NCI-H146 (cell line): ENCODE measurements at places on chromosomes 7 and 10.

DNA sequence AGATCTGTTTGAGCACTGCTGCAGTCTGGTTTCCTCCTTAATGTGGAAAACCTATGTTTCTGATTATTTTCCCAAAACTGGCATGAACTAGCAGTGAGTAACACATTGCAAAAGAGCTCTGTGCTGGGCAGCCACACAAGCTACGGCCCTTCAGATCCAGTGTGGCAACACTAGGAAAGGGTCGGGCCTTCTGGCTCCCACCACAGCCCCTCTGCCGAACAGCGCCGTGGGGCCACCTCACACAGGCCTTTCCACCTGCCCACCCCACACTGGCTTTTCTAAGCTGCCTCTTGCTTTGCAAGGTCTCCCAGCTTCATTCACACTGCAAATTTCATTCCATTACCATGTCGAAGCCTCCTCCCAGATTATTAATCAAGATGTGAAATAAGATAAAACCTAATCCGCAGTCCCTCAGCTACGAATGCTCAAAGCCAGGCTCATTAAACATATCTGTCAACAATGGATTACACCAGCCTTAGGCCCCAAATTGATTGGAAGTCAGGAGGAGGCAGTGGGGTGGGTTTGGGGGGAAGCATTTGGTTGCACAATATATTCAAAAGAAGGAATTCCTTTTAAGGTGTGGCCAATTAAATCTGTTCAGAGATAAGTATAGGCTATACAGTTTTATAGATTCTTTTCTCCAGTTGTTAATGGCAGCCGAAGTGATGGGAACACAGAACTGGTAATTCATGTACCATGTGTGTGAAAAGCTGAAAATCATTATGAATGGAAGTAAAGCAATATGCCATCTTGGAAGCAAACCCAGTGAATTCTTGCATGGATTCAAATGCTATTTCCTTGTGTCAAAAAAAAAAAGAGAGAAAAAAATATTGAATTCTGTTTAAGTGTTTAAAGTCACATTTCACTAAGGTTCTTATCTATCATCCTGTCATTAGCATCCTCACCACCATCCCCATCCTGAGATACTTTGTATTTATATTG, 223.7 kb downstream of the MTERF1 start:
- no peak for DNase-seq

- DNase-seq = no peak
Observed at GRCh38 chr10:59793919-59794318, 40.7 kb upstream of the MRLN start.

DNA sequence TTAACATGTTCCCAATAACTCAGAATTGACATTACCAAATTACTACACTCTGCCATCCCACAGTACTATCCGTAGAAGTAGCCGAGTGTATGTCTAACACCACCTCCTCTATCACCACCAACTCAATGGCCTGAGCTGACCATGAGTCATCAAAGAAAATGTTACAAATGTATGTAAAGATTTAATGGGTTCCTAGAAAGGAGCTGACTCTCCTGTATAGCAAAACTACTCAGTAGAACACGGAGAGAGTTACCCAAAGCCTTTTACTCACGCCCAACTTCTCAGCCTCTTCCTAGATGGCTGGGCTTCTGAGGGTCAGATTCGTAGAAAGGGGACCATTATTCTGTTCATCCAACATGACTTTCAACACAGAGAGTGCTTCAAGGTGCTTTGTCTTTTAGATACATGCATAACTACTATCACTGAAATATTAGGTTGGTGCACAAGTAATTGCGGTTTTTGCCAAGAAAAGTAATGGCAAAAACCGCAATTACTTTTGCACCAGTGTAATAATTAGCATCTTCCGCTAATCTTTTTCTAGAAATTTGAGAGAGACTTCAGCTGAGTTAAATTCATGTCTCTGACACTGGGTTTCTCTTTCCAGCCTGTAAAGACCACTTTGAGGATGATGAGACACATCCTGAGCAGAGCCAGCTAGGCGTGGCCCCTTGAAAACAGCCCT, 24.0 kb upstream of the NANOS1 start:
- no peak for DNase-seq

DNA sequence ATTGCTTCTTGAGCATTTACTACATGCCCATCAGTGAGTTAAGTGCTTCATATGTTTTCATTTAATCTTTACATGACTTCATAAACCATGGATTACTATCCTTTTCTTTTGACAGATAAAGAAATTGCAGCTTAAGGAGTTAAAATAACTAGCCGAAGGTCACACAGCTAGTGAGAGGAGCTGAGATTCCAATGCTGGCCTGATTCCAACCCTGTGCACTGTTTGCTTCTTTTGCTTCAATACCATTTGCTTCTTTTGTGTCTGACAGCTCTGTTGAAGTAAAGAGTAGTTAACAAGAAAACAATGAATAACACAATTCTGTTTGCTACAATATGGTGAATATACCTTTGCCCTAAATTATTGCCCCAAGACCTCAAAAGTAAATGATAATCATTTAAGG, 132.4 kb downstream of the GRM3 start:
- no peak for DNase-seq

DNA sequence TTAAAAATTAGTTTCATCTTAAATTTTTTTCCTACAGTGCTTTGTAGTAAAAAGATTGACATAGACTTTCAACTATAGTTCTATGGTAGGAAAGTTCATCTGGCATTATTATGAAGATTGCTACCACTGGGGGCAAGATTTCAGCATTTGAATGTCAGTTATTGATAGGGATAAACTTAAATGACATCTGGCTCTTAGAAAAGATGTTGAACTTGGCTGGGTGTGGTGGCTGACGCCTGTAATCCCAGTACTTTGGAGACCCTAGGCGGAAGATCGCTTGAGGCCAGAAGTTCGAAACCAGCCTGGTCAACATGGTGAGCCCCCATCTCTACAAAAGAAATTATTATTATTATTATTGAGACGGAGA, 1.4 kb upstream of the TRA2A start:
- DNase-seq = no peak

GRCh38 chr10:17475661-17476060, 21.3 kb upstream of the ST8SIA6 start:
- no peak for DNase-seq

- DNase-seq = no peak
Observed at GRCh38 chr10:33272635-33273034, 61.8 kb downstream of the NRP1 start.

DNA sequence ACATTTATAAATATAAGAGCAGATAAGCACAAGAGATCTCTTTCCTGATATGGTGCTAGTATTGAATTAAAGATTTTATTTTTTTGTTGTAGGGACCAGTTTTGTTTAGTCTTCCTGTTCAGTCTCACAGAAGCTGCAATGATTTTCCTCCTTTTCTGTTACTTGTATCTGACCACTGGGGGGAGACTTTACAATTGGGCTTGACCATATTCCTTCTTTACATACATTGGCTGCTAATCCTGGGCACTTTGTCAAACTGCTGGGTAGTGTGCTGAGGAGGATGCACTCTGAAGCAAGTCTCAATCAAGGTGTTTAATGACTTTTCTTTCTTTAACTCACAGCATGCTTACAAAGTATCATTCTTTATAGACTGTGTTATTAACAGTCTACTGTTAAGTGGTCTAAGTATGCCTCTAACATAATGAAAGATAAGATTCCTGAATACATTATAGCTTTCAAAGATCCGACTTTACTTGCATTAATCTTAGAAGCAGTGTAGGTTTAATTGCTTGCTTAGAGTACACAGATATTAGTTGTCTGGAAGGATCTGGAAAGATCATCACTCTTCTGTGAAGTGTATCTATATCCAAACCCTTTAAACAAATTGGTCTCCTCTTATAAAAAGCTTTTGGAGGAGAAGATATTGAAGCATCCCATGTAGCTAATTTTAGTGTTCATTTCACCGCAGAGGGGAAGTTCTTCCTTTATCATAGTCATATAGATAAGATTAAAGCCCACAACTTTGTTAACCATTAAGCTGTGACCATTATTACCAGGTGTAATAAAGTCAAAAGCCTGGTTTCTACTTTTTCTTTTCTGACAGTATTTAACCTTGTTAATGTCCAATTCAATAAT, 3.1 kb downstream of the PALS2 start:
- DNase-seq = peak; percentile 62

DNA sequence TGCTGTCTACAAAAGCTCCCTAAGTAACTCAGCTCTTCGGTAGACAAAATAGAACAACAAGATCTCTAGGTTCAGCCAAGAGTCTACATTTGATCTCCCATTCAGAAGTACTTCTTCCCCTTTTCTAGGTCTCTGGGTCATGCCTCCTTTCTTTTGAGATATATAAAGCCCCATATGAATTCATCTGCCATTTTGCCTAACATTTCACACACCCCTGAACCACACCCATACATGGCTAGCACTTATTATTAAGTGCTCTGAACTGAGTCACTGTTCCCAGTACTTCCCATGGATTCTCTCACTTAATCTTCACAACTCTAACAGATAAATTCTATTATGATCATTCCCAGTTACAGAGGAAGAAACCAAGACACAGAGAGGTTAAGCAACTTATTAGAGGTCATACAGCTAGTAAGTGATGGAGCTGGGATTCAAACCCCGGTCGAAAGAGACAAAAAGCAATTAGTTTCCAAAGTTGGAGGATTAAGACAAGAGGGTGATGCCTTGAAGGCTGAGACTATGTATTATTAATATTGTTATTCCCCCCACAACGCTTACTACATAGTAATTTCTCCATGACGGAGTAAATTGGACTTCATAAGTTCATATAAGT, 17.3 kb downstream of the MYOF start:
- no peak for DNase-seq

- DNase-seq = no peak
Observed at GRCh38 chr10:6476989-6477388, 103.1 kb downstream of the PRKCQ start.

GRCh38 chr7:6658618-6659345, 21.7 kb downstream of the ZNF316 start:
- no peak for DNase-seq

- no peak for DNase-seq
Observed at GRCh38 chr7:89182116-89182515, 386.6 kb upstream of the TEX47 start.

DNA sequence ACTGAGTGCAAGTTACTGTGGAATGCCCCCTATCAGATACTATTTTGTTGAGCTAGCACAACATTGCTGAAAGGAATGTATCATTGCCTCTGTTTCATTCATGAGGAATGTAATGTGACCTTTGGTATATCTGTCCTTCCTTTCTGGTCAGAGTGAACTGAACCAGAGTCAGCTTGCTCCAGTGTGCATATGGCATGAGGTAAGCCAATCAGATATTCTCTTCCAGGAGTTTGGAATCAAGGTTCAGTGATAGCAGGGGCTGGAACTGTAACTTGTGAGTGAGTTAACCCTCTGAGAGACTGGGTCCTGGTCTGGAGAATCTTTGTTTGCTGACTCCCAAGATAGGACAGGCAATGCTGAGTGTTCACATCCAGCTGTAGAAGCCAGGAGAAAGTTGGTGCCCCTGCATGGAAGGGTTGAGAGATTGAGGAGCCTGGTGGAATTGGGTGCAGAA, 45.3 kb upstream of the OSBPL3 start:
- DNase-seq = no peak

GRCh38 chr7:83301416-83301815, 138.7 kb upstream of the PCLO start:
- no peak for DNase-seq

DNA sequence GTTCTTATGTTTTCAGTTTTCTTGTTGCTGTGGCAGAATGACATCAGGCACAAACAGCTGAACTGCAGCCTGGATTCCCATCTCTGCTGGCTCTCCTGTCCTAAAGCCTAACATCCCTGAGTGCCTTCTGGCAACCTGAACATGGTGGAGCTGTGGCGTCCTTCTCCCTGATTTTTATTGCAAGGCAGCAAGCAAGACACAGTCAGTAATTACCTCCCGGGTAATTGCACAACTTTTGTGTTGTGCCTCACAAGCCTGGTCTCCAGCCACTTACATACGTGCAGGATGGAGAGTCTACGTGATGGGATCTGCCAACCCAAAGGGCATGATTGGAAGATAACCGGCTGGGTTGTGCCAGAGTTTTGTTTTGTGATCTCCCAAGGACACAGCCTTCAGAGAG, 116.1 kb upstream of the PARD3 start:
- peak; percentile 9 for DNase-seq

DNA sequence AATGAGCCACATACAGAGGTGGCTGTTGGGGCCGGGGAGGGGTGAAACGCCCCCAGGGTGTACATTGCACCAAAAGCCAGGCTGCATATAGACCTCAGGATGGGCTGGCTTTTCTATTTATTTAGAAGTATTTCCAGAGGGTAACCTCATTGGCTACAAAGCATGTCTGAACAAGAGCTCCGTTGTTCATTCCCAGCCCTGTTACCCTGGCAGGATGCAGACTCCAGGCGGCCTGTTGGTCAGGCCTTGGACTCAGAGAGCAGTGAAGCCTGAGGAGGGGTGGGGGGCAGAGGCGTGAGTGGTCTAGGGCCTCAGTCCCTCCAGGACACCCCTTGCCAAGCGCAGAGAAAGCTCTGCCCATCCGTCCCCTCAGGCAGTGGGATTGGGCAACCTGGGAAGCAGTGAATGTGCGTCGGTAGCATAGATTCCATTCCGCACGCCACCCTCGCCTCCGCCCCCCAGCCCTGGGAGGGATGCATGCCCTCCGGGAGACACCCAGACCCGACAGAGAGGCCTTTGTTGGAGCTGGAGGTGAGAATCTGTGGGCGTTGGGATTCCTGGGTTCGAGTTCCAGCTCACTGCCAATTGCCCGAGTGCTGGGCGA, 41.9 kb downstream of the TCF7L2 start:
- DNase-seq = no peak

- peak; percentile 34 for DNase-seq
Observed at GRCh38 chr7:151311294-151311864, 30.2 kb upstream of the NUB1 start.

- DNase-seq = no peak
Observed at GRCh38 chr7:155810770-155811559, 1.3 kb downstream of the SHH start.

DNA sequence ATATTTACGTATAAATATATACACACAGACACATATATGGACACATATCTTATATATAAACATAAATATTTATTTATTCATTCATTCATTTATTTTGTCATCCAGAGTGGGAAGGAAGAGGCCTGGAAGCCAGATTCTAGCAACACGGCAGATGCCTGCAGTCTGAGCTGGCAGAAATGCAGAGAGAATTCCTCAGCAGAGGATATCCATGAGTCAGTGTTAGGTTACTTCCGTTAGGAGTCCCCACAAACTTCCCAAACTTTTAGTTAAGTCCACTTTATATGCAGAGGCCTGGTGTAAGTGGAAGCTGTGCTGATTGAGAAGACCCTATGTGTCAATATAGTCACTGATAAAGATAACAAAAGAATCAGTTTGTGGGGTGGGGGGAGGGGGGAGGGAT, 89.6 kb downstream of the PPP1R17 start:
- DNase-seq = no peak

DNA sequence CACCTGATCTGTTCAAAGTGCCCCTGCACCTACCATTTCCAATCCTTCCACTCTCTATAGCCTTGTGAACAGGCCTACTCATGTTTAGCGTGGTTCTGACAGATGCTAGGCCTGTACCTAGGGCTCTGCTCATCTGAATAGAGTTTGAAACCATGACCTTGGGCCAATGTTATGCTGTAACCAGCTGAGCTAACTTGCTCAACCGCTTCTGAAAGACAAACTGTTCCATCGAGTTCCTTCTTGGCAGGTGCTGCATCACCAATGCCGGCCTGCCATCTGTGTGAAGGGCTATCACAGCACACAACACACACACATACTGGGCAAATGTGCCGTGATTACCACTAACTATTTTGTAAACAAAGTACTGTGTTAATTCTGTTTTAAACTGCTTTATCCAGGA, 419.0 kb upstream of the GALNT17 start:
- no peak for DNase-seq

GRCh38 chr10:118720685-118721538, 33.9 kb downstream of the CACUL1 start:
- DNase-seq = peak; percentile 23
